NCI-H1092 (cell line): ENCODE measurements at places on chromosomes 13 and 19.

GRCh38 chr13:91058066-91058465 is 289.4 kb upstream of the MIR17HG start:
- DNase-seq = no peak

GRCh38 chr13:34720618-34721017 is 221.5 kb upstream of the NBEA start:
- no peak for DNase-seq

DNA sequence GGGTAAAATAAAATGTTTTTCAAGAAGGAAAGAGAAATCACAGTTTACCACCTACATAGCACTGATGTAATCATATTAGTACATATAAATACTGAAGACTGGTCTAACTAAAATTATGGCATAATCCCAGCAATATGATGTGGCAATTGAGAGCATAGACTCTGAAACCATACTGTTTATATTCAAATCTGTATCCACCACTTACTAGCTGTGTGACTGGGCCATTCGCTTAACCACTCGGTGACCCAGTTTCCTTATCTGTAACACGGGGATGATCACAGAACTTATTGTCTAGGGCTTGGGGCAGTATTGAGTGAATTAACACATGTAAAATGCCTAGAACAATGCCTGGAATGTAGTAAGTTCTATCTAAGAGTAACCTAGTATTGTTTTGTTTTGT is 13.1 kb upstream of the GTF3A start:
- DNase-seq = no peak

DNA sequence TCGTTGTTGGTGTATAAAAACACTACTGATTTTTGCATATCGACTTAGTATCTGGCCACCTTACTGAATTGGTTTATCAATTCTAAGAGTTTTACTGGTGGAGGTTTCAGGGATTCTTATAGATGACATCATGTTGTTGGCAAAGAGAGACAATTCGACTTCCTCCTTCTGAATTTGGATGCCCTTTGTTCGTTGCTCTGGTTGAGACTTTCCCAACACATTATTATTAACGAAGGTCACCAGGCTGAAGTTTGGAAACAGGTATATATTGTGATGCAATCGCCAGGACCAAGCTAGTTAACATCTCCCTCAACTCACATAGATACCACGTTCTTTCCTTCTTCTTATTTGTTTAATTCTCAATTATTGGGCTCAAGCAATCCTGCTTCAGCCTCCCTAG is 2.1 kb upstream of the ZSCAN5B start:
- DNase-seq = no peak

GRCh38 chr13:33800646-33801186 is 17.2 kb upstream of the RFC3 start:
- no peak for DNase-seq

GRCh38 chr13:101626925-101627555 is 174.6 kb downstream of the ITGBL1 start:
- no peak for DNase-seq

GRCh38 chr13:110116072-110116487 is 190.9 kb downstream of the COL4A1 start:
- no peak for DNase-seq
